ENCODE measurements at places on chromosomes 2 and 18.

- no peak for DNase-seq
Measured at GRCh38 chr2:101114268-101114783, 36.9 kb downstream of the TBC1D8 start.

GRCh38 chr2:229748950-229749349 lies 34.6 kb upstream of the DNER start:
- DNase-seq, result no peak

- no peak for DNase-seq
Measured at GRCh38 chr2:18855027-18855426, 265.7 kb upstream of the NT5C1B start.

DNA sequence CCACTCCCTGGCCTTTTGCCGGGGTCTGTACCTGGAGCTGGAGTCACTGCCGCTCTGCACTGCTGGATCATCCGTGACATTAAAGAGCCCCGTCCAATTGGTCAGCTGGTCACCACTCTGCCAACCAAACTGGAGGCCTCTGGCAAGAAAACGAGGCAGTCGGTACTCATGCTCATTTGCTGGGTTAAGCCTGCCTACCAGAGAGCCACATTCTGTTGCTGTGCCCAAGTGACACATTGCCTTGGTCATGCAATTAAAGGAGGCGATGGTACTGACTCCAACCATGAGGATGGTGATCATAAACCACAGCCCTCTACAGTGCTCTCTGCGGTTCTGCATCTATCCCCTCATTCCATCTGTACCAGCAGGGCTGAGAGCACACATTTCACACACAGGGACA lies 35.5 kb downstream of the ST8SIA5 start:
- DNase-seq, result no peak
